Pulmonary artery endothelial cell (primary cell): ENCODE measurements at places on chromosomes 6 and 20. TPM values are rescaled to one million over a fixed set of nuclear protein-coding genes. Genes with fewer than 3 reads are reported as not detected.

GRCh38 chr6:129683601-129684322 is 26.2 kb downstream of the ARHGAP18 start:
- DNase-seq = peak; percentile 99

DNA sequence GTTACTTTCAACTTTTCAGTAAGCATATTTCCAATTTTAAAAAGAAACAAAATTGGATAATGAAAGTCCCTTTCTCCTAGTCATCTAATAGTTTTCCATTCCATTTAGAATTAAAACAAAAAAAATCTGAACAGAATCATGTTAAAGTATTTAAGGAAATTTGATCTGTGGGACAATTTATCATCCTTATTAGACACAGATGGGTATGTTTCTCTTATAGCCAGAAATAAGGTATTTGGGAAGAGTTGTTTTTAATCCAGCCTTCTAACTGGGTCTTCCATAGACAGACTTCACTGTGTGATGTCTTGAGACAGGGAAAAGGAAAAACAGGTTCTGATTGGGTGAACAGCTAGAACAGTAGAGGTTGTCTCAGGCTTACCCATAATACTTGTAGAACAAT is 39.5 kb upstream of the STXBP5 start:
- DNase-seq = no peak

CTAGE9 gene
- total RNA-seq = not detected in 2 replicates

RBPJL gene
- total RNA-seq = not detected in 2 replicates

DNA sequence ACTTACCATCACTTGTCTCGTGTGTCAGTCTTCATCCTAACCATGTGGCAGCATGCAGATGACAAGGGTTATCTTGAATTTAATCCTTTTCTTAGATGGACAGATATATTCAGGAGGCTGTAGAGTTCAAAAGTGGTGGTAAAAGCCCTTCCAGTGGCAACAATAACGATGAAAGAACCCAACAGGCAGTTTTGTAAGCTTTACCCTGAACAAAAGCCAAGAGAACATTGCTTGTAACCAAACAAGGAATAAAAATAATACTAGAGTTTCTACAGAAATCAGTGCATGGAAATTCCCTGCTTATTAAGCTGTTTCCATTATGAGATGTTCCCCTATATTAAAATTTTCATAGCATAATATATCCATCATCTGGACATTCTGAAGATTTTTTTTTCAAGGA is 69.7 kb downstream of the PDE7B start:
- no peak for DNase-seq

- no peak for DNase-seq
Measured at GRCh38 chr20:59042151-59042795, at the start of gene PRELID3B. Gene PRELID3B, minus strand, starts transcription at chr20:59042786. Its CDS starts 56 bp downstream, at chr20:59042730.
